NCI-H510A treated with DMSO at 0.1 percent for 48 hours (cell line): ENCODE measurements at places on chromosomes 12 and 14.
A peak's percentile ranks its signal among the peaks of the same experiment; 100 is the strongest.

DNA sequence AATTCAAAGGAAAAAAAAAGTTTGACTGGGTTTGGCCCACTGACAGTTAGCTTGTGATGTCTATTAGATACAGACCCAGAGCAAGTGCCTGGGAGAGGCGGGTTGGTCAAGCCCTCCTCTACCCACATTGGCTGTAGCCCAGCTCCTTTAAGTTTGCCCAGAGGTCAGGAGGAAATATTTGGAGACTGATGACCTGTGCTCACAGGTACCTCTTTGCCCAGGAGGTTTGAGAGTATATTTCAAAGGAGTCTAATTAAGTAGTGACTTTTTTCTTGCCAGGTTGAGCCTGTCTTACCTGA, 21.8 kb upstream of the PDE1B start:
- DNase-seq = no peak

DNA sequence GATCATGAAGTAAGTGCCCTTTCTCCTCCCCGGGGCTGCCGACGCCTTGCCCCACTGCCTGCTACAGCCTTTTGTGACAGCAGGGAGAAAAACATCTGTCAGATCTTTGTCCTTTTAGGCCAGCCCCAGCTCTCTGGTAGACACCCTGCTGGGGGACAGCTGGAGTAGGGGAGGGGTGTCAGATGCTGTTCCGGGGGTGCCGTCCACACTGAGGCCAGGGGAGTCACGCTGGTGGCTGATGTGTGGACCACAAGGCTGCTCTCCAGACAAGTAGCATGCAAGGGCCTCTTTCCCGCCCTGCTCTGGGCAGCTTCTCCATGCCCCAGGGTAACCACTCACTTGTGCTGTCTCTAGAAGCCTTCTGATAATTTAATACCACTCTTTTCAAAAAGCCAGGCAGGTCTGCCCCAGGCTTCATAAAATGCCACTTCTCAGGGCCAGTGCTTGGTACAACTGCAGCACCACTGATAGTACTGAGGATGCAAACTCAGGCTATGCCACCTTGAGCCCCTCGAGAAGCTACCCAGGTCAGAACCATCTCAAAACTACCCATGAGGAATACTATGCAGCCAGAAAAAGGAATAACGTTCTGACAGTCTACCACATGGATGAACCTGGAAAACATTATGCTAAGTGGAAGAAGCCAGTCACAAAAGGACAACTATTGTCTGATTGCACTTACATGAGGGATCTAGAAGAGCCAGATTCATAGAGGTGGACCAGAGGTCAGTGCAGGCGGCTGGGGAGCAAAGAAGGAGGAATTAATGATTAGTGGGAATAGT, 66.0 kb upstream of the RIN3 start:
- no peak for DNase-seq

DNA sequence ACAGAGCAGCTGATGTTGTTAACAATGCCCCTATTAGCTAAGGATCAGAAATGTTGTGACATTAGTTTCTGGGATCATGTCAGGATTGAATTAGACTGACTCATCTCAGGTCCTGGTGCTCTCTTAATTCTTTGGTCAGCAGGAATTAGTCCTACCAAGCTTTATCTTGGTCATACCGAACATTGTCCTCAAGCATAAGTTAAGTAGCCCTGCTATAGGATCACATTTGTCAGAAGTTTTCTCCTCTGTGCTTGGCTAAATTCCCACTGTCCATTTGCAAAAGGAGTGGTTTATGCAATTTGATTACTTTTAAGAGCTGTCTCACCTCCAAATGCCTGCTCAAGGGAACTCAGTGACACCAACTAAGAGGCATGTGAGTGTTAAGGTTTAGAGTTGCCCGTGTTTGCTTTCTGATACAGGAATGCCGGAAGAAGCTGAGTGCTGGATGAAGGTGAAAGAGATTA, 48.4 kb upstream of the IFNG-AS1 start:
- DNase-seq = no peak

- no peak for DNase-seq
Measured at GRCh38 chr14:74133833-74134481, 49.2 kb downstream of the LIN52 start.

DNA sequence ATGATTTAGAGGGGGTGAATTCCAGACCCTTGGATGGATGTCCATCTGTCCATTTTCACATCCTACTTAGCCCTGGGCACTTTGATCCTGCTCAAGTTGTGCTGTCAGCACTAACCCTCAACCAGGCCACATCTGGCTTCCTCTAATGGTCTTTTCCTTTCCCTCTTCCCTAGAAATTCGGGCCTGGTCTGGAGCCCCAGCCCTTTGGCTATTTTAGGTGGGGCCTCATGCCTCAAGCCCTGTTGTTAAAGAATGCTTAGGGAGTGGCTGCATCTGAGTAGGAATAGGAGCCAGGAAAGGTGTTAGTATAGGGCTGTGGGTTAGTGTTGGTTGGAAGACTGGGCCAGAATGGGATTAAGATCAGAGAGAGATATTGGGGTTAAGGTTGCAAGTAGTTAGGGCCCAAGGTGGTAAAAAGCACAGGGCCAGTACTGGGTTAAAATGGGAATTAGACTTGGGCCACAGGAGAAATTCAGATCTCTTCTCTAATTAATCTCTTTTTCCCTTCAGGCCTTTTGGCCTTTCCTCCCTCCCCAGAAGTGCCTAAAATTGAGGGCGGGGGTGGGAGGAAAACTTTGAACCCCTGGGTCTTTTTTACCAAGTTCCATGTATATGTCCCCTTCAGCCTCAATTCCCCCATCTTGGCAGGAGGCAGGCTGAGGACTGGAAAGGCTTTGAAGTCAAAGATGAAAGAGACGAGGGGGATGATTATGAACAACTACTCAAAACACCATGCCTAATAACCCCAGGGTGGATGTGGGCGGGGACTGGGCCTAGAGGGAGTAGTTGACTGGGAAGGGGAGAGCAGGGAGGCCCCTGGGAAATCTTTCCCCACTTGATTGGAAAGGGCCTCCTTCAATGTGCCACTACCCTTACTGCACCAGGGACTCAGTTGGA, 4.0 kb upstream of the ZNF385A start:
- peak; percentile 15 for DNase-seq
